ENCODE measurements at places on chromosomes 2 and 18.

- no peak for DNase-seq
Observed at GRCh38 chr2:8525236-8525581, 156.6 kb upstream of the ID2 start.

- DNase-seq = no peak
Observed at GRCh38 chr2:66866331-66867062, 431.6 kb downstream of the MEIS1 start.

GRCh38 chr2:39183673-39184072 lies 60.1 kb downstream of the CDKL4 start:
- no peak for DNase-seq

GRCh38 chr2:24972315-24972961 lies 683 bp upstream of the DNAJC27 start:
- DNase-seq = peak; percentile 23

GRCh38 chr2:127086990-127087790 lies 19.8 kb downstream of the BIN1 start:
- DNase-seq = no peak

DNA sequence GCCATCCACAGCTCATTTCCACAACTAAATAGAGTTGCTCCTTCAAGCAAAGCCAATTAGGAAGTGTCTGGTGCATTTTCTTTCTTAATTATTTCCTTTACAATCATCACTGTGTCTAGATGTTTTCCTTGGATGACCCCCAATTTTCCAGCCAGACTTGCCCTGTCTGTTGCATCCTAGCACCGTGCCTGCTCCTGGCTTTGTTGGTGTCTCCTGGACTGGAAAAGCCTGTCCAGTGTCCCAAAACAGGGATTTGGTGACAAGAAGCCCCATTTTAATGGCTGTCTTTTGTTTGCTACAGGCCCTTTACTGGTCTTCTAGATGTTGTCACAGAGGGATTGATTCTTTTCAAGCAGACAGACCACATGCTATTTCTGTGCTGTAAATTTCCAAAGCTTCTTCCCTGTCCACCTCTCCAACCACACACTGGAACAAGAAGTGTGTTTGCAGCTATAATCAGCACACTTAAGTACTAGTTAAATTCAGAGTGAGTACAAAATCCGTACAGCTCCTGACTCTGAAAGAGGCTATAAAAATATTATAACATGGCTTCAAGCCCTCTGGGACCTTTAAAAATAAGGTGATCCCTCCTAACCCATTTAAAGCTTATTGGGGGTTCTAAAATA lies 38.4 kb downstream of the RNF144A start:
- no peak for DNase-seq

DNA sequence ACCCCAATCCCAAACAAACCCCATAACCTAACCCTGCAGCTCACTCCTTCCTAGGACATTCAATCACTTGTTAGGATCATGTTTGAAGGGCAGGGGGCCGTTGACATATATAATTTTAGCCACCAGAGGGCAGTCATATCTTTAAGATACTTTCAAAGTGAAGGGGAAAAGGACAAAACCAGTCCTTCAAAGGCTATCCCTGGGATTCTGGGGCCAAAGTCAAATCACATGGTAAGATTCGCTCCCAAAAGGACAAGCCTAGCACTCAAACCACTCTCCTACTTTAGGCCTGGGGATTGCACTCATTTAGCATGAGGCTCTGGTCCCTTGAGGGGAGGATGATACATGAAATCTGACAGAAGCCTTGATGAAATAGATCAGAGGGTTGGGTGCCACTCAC lies 44.6 kb downstream of the HAUS1 start:
- peak; percentile 67 for DNase-seq
